ENCODE measurements at places on chromosomes 16 and 17.

- DNase-seq: no peak
Measured at GRCh38 chr16:20178297-20178696, 104.6 kb upstream of the GPR139 start.

GRCh38 chr16:22098405-22099255 lies 6.3 kb downstream of the VWA3A start:
- peak; percentile 49 for DNase-seq

DNA sequence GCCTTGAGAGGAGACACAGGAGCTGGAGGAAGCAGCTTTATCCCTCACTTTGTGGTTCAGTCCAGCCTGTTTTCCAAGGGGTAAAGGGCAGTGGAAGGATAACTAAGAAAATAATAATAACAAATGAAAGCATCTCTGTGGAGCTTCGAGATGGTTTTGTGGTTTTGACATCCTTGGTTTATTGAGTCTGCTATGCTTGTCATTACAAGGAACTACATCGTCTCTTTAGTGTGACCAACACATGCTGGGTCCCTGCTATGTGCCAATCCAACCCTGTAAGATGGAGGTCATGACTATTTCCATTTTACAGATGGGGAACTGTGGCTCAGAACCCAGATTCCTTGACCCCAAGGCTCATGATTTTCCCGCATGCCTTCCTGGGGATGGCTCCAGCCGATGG lies 124.8 kb downstream of the MRM1 start:
- no peak for DNase-seq

DNA sequence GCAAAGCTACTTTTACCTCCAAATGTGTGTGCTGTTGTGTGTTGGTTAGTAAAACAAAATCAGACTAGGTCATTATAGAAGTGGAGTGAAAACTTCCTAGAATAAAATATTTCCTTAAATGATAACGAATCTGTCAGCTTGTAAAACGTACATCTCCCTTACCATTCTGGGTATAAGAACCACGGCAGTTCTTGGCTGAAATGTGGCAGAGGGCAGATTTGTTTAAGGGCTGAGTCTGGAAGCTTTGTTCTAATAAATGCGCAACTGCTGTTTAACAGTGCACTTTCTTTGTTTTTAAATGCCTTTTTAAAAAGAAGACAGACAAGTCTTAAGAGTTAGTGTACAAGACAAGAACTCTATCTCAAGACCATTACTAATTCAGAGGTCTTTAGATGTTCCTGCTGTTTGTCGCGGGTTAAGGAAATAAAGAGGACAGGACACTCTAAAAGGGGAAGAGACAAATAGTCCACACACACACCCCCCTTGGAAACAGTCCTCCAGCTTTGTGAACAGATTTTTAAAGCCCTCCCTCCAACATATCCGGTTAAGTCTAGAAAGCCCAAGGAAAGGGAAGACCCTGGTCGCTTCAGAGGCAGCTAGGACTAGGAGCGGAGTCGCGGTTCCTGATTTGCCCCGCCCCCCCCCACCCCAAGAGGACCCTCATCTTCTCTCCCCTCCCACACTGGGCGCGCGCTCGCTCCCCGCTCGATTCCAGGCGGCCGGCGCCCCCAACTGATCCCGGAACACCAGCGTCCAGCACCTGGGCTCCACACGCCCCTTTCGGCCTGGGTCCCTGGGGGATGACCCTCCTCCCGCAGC lies 658 bp downstream of the SYNRG start:
- DNase-seq: peak; percentile 85

DNA sequence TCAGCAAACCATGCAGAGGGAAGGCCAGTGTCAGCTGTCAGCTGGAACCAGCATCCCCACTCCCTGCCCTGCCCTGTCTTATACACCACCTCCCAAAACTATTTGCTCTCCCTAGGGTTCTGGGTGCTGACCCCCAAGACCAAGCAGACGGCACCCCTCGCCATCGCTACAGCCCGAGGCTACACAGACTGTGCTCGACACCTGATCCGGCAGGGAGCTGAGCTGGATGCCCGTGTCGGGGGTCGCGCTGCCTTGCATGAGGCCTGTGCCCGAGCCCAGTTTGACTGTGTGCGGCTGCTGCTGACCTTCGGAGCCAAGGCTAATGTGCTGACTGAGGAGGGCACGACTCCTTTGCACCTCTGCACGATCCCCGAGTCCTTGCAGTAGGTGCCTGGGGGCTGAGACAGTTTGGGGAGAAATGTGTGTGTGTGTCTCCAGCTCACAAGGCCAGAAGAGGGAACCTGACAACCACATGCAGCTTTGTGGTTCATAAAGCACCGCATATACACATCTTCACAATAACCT lies 1.5 kb downstream of the ASB16 start:
- no peak for DNase-seq

- no peak for DNase-seq
Measured at GRCh38 chr16:66260522-66261254, 105.8 kb upstream of the CDH5 start.

GRCh38 chr17:56570199-56570598 lies 23.3 kb upstream of the NOG start:
- DNase-seq: no peak

GRCh38 chr17:57895382-57896060 lies 45.7 kb upstream of the MRPS23 start:
- no peak for DNase-seq

GRCh38 chr17:18039535-18040260 lies 490 bp downstream of the GID4 start:
- peak; percentile 68 for DNase-seq

DNA sequence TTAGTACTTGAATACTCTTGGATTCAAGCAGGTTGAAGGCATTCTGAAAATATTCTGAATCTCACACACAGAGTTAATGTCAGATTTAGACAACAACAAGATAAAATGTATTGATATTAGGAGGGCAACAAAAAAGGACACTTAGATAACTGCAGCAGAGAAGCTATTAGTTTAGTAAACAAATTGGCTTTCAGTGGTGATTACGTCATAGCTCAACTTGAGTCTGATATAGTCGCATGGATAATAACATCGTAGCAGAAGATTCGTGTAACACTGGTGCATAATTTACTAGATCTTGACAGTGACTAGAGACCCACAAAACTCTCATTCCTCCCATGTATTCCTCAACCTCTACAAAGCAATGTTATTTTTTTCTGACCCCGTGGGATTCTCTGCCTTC lies 268.3 kb downstream of the KCNJ2 start:
- no peak for DNase-seq

DNA sequence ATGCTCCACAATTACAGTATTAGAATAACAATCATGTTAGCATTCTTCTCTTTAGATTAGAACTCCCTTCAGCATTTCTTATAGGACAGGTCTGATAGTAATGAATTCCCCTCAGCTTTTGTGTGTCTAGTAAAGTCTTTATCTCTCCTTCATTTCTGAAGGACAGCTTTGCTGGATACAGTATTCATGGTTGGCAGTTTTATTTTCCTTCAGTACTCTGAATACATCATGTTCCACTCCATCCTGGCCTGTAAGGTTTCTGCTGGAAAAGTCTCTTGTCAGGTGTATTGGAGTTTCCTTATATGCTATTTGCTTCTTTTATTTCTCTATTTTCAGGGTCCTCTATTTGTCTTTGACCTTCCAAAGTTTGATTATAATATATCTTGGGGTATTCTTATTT lies 4.0 kb upstream of the ABCA10 start:
- DNase-seq: no peak

DNA sequence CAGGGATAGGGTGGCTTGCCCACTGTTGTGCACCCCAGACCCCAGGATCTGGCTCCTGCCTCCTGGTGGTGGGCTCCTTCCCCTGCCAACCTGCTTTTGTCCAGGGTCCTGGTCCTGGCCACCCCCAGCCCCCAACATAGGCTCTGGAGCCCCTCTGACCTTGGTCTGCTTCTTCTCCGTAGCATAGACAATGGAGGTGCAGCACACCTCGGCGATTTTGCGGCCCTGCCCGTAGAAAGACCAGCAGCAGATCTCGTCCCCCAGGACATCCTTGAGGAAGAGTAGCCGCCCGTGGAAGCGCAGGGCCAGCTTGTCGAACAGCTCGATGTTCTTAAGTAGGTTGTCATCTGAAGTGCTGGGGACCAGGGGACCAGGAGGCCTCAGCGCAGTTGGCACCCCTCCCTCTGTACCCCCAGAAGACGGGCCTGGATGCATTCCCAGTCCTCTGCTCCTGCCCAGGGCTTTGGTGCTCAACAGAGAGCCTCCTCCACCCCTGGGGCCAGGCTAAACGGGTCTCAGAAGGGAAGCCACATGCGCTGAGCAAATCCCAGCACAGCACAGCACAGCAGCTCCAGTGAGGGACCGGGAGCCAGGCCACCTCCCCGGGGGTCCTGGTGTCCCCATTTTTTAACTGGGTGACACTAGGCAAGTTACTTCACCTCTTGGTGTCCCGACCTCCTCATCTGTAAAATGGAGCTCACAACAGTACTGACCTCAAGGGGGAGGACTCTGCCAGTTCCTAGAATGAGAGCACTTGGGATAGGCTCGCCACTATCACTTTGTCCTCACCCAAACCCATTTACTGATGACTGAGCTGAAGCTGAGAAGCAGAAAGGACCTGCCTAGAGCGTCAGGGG lies 10.8 kb downstream of the ASPHD1 start:
- no peak for DNase-seq

DNA sequence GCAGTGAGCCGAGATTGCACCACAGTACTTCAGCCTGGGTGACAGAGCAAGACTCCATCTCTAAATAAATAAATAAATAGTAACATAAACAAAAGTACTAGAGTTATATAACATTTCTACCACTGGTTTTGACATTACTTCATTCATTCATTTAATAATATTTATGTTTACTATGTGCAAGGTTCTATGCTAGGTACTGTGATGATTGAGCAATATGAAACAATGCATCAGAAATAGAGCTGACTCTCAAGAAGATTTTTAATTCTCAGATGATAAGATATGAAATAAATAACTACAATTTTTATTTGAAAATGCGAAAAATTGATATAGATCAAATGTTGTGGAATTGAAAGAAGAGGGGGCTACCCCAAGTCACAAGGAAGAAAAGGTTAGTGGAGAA lies 8.9 kb upstream of the MED13 start:
- DNase-seq: no peak

DNA sequence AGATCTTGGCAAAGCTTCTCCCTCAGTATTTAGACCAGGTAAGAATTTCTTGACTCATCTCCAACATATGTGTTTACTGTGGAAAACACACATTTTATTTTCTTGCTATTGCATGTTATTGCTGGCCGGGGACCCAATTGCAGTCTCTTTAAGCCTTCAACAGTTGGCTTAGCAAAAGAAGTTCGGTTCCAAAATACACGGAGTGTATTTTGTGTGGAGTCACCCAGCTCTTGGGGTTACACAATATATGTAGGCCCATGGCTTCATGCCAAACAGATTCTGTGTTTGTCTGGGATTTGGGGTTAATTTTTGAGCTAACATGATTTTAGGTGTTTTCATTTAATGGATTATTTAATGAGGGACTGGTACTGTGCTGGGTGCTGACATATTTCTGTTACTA lies 4.0 kb downstream of the ALDH3A2 start:
- DNase-seq: no peak

- DNase-seq: no peak
Measured at GRCh38 chr17:67833946-67834631, 8.8 kb downstream of the BPTF start.

- DNase-seq: no peak
Measured at GRCh38 chr17:69581061-69581961, 166.8 kb downstream of the MAP2K6 start.

- no peak for DNase-seq
Measured at GRCh38 chr17:75088465-75089417, 987 bp downstream of the SLC16A5 start.
